ENCODE measurements at places on chromosomes 5 and 9. TPM values are rescaled to one million over a fixed set of nuclear protein-coding genes. Genes with fewer than 3 reads are reported as not detected.
A peak's percentile ranks its signal among the peaks of the same experiment; 100 is the strongest.

AHRR gene
- 51.8 TPM for total RNA-seq

SLC36A1 gene
- 2.5 TPM for total RNA-seq

TLE1 gene
- total RNA-seq, result 20.1 TPM

FGF18 gene
- total RNA-seq, result not detected

STC2 gene
- total RNA-seq, result 68.5 TPM

RNF208 gene
- not detected for total RNA-seq

HSD17B4 gene
- total RNA-seq, result 138 TPM

HDHD3 gene
- total RNA-seq, result 10.1 TPM

C8G gene
- total RNA-seq, result not detected

DBH gene
- not detected for total RNA-seq

SPATA31C1 gene
- not detected for total RNA-seq

LHX3 gene
- not detected for total RNA-seq

CKMT2 gene
- not detected for total RNA-seq

CLK4 gene
- total RNA-seq, result 13.9 TPM

DNA sequence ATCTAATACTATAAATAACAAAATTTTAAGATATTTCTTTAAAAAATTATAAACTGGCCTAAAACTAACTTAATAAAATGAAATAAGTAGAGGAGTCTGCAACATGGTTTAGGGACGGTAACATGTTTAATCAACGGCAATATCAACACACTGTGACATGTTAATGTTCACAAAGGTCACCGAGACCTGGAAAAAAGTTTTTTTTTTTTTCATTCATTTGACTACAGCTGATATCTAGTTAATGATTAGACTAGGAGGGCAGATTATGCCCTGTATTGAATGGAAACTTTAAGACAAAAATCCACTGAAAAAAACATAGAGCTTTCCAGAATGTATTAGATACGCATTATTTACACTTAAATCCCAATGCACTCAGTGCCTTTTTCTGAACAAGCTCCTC lies 67.0 kb upstream of the CDK5RAP2 start:
- DNase-seq, result no peak

GRCh38 chr5:9015937-9016270 lies 530.0 kb downstream of the SEMA5A start:
- DNase-seq, result no peak

GRCh38 chr5:57219386-57219785 lies 45.5 kb downstream of the GPBP1 start:
- no peak for DNase-seq

- DNase-seq, result no peak
Observed at GRCh38 chr9:120259100-120259499, 320.9 kb downstream of the CDK5RAP2 start.

DNA sequence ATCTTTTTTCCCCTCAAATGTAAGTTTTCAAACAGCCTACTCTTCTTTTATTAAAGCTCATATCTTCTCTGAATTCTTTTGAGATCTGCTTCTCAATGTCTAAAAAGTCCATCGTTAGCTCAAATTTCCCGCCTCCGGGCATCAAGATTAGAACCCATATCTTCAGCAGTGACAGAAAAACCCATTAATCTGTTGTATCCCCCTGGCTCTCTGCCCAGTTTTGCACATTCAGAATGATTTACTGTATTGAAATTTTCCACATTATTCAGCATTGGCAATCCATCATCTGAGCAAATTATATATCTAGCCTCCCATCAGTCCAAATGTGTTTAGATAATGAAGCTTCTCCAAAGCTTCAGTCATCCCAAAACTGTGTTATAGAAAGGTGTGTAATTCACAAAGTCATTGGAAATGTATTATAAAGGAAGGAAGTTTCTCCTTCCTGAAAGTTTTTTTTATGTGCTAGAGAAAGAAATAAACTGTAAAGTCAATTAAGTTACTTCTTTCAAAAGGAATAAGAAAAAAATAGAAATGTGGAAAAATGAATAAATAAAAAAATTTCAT lies 849.9 kb downstream of the MAT2B start:
- DNase-seq, result no peak

- no peak for DNase-seq
Observed at GRCh38 chr9:127166111-127166510, 43.7 kb upstream of the ANGPTL2 start.

GRCh38 chr5:116778032-116778431 lies 203.4 kb upstream of the SEMA6A start:
- no peak for DNase-seq

DNA sequence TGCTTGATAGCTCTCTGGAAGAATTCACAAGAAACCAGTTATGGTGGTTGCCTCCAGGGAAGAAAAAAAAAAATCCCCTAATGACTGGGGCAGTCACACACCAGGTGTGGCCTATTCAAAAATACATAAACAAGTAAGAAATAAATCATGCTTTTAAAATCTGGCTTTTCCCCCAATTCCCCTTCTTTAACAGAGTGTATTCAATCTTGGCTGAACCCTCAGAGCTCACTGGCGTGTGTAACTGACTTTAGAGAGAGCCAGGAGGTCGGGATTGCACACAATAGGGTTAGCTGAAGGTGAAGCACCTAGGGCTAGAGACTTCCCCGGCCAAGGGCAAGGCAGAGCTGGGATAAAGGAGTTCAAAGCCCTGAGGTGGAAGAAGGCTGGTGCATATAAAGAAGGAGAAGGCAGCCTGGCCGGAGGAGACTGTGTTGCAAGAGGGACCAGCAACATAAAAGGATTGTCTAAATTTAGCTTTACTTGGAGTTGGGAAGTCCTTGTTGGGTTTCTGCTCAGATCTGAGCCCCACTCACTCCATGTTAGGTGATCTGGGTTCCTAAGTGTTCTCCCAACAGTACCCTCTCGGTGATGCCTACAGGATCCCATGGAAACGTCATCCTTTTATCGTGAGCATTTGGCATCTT lies 19.7 kb downstream of the FNBP1 start:
- no peak for DNase-seq

GRCh38 chr5:57491369-57491965 lies 8.9 kb upstream of the ACTBL2 start:
- no peak for DNase-seq

- no peak for DNase-seq
Observed at GRCh38 chr5:54732108-54732507, 214.5 kb downstream of the SNX18 start.

GRCh38 chr5:131587541-131587940 lies 47.5 kb downstream of the RAPGEF6 start:
- DNase-seq, result peak; percentile 35

DNA sequence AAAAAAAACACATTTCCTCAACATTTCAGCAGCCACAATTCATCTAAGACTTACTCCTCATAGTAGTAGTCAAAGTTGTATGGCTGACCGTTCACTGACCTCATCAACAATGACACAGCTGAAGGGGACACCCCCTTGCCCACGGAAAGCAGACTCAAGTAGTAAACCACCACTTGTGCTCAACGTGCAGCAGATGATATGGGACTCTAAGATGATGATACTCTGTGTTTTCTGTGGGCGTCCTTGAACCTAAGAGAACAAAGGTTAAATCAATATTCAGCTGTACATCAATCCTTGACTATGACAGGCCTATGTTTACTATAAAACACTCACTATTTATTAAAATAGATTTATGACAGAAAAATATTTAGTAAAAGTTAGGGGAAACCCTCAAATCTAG lies 71.6 kb downstream of the SETX start:
- no peak for DNase-seq

DNA sequence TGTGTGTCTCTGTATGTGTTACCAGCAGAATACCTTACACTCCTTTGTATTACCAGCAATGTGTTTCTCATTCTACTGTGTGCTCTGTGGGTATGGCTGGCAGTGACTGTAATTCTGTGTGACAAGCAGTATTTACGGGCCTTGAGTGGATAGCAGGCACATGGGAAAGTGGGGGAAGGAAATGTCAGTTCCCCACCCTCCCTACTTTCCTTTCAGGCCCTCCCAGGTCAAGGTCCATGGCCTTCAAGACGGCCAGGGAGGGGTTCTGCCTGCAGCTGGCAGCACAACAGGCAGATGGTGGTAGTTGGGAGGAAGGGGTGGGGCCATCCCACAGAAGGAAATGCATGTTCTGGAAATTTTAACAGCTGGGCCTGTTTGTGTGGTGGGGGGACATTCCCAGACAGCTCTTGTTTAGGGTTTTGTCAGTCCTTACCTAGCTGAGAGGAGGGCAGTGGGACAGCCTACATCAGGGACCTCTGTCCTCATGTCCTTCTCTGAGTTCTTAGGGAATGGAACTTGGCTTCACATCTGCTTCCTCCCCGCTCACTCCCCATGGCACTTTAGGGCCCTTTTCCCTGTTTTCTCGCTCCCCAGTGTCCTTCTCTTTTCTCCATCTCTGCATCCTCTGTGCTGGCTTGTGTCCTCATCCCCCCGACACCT lies 14.6 kb upstream of the TNIP1 start:
- DNase-seq, result peak; percentile 56

DNA sequence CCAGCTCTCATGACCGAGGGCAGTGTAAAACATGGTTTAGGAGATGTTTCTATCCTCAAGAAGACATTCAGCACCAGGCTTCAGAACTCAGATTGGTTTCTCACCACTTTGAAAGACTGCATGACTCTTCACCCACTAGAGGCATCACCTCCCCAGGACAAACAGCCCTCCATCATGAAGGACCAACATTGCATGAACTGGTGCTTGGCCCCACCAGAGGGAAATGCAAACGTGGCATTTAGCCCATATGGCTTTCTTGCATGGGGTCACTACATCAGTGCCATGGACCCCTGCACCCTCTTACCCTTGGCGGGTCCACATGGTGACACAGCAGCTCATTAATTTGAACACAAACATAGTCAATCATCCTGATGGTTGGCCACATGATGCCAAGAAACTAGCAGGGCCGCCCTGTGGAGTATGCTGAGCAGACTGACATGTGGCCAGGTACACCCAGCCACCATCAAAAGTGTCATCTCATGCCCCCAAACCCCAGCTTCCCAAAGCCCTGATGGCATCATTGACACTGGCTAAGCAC lies 129.5 kb upstream of the FSTL4 start:
- no peak for DNase-seq

GRCh38 chr5:31754741-31755675 lies 116.1 kb downstream of the PDZD2 start:
- DNase-seq, result no peak

GRCh38 chr5:82952326-82952725 lies 124.9 kb downstream of the TMEM167A start:
- DNase-seq, result peak; percentile 79

- DNase-seq, result no peak
Observed at GRCh38 chr9:121574774-121575519, 75.3 kb upstream of the GGTA1 start.

- DNase-seq, result no peak
Observed at GRCh38 chr5:75234251-75234650, 2.4 kb downstream of the ANKRD31 start.

DNA sequence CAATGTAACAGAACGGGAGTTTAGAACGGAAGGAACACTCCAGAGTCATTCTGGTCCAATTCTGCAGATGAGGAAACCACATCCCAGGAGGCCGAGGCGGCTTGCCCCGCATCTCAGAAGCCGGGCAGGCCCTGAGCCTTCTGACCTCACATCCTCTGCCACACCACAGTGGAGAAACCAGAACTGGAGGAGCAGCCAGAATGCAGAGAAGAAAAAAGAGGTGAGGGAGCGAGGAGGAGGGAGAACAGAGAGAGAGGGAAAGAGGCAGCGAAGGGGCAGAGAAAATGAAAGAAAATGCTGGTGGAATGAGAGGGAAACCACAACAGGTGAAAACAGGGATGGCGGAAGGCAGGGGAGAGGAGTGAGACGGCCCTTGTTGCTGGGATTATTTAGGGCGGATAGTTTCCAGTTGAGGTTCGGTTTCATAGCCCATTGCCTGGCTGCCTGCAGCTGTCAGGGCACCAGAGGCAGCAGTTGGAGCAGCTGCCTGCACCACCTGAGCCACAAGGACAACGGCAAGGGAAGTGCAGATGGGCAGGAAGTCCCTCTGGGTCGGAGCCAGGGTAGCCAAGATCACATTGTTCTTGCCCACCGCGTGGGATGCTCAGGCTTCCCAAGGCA lies at the start of gene HMHB1:
TSS of gene HMHB1 (plus strand) at position 77 of the 621 bp plus-strand sequence.
- DNase-seq, result no peak

GRCh38 chr5:149424371-149425315 lies 45.6 kb upstream of the IL17B start:
- no peak for DNase-seq

DNA sequence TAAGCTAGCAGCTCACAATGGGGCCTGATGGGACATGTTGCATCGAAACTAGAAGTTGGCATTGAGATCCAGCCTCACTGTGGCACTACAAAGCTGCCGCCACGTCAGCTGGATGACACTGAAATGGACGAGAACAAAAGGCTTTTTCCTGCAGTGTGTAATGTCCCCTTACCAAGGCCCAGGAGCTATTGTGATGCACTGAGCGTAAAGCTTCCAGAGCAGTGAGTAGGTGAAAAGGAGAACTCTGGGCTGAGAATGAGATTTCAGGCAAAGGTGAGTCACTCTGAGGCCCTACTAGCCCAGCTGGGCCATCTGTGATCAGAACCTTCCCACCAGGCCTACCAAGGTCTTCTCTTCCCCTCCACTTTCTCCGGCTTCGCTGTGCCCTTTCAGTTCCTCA lies 528.1 kb upstream of the KLF4 start:
- no peak for DNase-seq

- DNase-seq, result no peak
Observed at GRCh38 chr5:177319913-177320588, 8.4 kb upstream of the MXD3 start.

GRCh38 chr9:19804431-19804830 lies 15.6 kb upstream of the SLC24A2 start:
- DNase-seq, result no peak

DNA sequence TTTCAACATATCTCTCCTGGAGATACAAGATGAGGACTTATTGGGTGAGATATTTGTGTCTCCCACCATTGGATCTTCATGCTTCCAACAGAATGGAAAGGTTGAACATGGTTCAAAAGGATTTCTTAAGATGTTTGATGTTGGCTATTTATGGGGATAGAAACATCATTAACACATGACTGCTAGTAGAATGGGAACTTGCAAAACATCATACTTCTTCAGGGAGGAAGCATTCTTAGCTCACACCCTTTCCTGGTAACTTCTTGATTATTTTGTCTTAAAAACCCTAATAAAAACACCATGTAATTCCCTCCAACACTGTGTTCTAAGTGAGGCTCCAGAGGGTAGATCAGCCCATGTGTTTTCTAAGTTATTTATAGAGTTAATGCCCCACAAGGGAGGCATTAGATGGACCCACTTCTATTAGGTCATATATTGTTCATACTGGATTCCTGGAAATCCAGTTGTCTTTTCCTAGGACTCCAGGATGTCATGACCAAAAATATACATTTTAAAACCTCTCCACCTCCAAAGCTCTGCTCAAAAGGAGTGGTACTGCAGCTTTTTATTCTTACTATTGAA lies 95.8 kb downstream of the FOXD1 start:
- no peak for DNase-seq

DNA sequence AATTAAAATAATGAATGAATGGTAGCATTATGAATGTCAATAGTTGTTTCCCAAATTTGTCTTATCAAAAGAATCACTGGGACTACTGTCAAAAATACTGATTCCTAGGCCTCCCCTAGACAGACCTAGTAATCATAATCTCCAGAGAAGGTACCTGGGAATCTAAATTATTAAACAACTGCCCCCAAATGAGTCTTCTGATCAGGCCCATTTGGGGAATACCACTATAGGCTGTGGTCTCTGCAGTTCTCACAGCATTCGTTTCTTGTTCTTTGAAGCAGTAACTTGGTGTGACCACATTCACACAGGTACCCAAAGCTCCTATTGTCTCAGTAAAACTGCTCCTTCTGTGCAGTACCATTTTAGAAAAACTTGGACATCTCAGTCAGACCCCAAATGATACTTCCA lies 230.9 kb downstream of the PIK3R1 start:
- DNase-seq, result no peak

GRCh38 chr9:86614871-86615849 lies 260.9 kb upstream of the TUT7 start:
- peak; percentile 18 for DNase-seq

- DNase-seq, result no peak
Observed at GRCh38 chr9:130972957-130973685, 34.1 kb upstream of the FIBCD1 start.

All from RPMI7951 (cell line).